T1000 (cell line): ENCODE measurements at places on chromosomes 3 and 15.

DNA sequence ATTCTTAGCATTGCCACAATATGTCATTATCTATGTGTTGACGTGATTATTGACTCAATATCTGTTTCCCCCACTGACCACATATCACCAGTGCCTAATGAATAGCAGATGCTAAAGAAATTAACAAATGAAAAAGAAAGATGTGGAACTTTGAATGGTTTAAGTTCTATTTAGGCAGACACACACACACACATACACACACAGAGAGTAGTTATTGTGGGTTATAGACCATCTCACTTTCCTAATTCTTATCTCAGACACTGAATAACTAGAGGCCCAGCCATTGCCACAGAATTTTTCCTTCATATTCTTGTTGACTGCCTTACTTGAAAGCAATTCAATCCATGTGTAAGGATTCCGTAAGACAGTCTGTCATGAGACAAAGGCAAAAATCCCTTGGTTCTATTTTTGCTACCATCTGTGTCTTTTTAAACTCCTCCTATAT, 61.9 kb upstream of the PHLDB2 start:
- DNase-seq = no peak

DNA sequence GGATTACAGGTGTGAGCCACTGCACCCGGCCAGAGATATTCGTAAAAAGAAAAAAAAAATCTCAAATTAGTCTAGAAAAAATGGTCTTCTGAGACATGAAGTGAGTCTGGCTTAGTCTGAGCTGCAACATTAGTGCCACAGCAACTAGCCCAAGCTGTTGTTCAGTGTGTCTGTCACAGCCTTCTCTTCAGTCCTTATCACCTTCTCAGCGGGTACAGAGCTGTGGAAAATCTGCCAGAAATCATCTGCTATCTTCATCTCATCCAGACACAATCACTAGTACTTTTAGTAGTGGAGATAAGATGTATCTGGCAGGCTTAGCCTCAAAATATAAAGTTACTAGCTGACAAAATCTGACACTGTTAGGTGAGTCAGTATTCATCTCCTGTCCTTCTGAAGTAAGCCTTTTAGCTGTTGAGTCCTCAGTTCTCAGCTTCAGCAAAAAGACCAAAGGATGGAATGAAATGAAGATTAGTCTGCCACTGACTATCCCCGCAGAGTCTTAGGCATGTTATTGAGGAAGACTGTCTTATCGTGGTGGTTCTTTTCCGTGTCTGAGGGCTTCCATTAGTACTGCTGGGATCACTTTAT, 120.5 kb upstream of the CGNL1 start:
- DNase-seq = no peak

DNA sequence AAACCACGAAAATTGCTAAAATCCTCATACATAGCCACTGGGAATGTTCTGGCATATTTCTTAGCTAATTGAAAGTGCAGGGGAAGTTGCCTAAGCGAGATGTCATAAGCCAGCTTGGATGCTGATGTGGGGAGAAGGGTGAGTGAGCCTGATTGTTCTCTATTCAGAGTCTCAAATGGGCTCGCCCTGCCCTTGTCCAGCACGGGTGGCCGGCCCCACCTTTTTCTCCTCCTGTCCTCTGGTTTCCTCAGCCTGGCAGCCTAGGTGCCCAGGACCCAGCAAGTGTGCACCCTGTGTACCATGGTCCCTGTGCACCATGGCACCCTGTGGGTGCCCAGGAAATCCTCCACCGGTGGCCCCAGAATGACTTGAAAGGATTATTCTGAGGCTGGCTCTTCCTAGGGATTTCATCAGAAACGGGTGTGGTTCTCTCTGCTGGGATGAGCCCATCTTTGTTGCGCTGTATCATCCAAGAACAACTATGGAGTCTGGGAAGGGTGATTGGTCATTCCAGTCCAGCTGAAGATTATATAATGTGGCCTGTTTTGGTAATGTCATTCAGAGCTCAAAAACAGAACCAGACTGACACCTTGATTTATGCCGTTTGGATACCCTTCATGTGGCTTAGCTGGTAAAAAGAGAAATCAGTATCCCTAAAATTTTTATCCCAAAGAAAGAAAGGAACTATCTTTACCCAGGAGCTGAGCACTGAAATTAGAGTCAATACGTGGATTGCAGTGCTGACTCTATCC, 150.8 kb upstream of the BHLHE40 start:
- DNase-seq = no peak

- no peak for DNase-seq
Observed at GRCh38 chr3:56547486-56547885, 9.5 kb upstream of the CCDC66 start.

DNA sequence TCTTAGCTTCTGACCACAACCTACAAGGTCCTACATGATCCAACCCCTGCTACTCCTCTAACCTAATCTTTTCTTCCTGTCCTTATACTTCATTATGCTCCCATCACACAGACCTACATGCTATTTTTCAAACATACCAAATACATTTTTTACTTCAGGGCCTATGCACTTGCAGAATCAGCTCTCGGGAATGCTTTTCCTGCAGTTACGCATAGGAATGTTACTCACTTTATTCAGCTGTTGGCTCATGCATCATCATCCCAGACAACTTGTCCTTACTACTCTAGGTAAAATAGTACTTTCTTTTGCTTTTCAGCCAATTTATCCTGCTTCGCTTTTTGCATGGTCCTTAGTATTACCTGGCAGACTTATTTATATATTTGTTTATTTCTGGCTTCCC, 105.6 kb downstream of the OXSM start:
- no peak for DNase-seq

DNA sequence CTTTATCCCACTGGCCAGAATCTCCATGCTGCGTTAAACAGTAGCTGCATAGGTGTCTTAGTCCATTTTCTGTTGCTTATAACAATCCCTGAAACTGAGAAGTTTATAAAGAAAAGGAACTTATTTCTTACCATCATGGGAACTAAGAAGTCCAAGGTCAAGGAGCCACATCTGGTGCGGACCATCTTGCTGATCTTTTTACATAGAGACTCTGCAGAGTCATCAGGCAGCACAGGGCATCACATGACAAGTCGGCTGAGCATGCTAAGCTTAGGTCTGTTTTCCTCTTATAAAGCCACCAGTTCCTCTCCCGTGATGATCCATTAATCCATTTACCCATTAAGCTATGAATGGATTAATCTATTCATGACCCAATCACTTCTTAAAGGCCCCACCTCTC, 22.4 kb upstream of the FAM174B start:
- no peak for DNase-seq

- no peak for DNase-seq
Observed at GRCh38 chr3:134134240-134134639, 104.5 kb upstream of the SLCO2A1 start.

DNA sequence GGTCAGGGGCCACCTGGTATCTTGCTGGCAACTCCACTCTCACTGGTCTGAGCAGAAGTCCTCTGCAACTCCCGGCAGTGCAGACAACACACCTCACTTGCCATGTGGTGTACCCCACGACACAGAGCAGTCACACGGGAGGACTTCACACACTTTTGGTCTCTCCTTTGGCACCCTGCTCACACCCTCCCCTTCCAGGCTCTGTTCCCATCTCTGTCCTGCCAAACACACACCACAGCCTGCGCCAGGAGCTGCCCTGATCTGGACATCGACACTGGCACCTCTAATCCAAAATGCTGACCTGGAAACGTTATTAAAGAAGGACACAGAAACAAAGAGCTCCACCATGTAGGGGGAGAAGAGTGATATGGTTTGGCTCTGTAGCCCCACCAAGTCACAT, 57.2 kb downstream of the SLC41A3 start:
- DNase-seq = no peak

GRCh38 chr15:98953968-98954367, 53.6 kb downstream of the PGPEP1L start:
- no peak for DNase-seq

GRCh38 chr15:34490417-34491193, 53.0 kb upstream of the GOLGA8A start:
- DNase-seq = no peak

DNA sequence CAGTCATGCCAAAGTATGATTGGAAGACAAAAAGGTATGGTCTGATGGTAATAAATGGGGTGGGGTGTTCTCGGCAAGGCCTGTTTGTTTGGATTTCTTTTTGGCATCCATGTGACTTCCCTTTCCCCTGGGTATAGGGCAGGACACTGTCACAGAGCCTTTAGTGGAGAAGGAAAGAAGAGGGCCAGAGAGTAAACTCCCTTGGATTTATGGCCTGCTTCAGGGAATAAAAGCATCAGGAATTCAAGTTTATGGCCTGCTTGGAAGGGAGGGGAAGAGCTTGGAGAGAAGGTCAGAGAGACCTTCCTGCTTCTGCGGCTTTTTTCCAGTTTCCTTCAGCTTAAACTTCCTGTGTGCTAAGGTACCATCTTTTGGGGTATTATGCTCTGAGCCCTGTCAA, 179.4 kb upstream of the ADAMTS9 start:
- DNase-seq = no peak

GRCh38 chr3:33211444-33211843, 7.2 kb downstream of the SUSD5 start:
- DNase-seq = peak; percentile 57

DNA sequence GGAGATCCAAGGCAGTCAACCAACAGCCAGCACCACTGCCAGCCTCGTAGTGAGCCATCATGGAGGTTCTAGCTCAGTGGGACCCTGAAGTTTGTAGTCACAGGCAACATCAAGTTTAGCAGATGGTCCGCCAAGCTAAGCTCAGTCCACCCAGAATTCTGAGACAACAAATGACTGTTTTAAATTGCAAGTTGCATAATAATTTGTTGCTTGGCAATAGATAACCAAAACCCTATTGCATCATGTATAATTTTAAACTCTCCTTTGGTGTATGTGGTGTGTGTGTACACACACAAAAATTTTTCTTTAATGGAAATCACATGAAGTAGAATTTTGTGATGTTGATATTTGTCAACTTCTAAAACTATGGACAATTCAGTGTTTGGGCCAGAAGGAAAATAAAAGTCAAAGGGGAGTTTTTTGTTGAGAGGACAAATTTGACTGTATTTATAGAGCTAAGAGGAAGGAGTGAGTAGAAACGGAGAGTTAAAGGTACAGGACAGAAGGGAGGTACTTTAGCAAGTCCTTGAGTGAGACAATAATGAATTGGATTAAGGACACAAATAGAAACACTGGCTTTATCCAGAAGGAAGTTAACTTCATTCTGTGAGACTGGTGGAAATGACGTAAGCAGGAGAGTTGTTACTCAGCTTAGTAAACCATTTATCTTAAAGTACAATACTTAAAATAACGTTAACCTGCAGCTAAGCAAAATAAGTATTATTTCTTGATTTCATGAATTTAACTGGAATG, 83.6 kb downstream of the NCEH1 start:
- no peak for DNase-seq

- DNase-seq = no peak
Observed at GRCh38 chr3:172070269-172070668, 30.9 kb downstream of the FNDC3B start.

- DNase-seq = no peak
Observed at GRCh38 chr3:150210461-150211110, 197.5 kb upstream of the TSC22D2 start.

DNA sequence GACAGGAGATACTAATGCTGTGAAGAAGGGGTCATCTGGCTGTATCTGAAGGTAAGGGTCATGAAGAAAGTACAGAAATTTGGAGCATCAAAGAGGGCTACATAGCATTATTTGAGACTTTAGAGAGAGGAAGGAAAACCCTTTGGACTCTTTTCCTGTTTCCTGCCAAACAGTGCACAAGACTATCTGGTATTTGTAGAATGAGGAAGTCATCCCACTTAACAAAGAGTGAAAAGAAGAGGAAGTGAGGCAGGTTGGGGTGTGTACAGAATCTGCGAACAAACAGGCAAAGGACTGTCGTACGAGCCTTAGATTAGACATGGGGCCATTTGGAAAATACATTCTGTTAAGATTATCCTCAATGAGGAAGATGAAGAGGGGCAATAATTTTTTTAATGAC, 546.8 kb upstream of the EPHA6 start:
- DNase-seq = no peak

DNA sequence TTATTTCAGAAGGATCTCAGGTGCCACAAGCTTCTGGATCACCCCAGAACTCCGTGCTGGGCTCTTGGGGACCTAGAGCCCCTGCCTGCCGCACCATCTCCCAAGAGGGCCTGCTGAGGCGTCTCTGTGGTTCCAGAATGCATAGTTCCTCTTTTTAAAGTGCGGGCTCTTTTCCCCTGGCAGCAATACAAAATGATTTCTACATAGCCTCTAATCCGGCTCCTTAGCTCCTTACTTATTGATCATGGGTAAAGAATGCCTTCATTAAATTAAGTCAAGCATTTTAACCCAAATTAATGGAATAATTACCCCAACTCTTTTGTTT, 121.9 kb downstream of the ATP10A start:
- no peak for DNase-seq

DNA sequence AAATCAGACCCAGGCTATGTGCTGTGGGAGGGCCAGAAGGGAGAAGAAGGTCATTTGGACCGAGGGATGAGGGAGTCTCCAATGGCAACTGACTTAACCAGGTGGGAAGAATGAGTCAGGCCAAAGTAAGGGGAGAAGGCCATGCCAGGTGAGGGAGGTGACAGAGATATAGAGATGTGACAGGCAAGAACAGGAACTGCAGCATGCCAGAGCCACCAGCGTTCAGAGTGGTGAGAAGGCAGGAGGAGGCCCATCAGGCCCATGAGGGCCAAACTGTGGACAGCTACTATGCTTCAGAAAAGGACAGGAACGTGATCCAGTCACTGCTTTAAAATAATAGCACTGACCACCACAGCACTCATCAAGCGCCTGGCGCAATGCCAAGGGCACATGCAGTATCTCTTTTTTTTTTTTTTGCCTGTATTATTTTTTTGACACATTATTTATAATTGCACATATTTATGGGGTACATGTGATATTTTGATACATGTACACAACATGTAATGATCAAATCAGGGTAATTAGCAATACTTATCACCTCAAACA, 154.3 kb upstream of the IGF1R start:
- DNase-seq = no peak

DNA sequence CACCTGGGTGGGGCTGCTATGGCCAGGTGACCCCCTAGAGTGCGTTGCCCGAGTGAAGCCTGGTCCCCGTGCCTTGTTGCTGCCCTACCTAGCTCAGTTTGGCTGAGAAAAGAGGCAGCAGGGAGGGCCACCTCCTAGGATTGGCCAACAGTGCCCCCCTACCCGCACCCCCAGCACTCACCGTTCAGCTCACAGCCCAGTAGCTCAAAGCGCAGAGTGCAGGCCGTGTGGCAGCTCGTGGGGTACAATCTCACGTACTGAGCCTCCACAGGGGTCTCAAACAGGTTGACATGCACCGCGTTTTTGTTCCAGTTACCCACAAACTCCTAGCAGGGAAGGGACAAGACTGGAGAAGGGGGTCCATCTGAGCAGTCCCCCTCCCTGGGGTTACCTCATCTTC, 7.6 kb downstream of the MFGE8 start:
- no peak for DNase-seq

DNA sequence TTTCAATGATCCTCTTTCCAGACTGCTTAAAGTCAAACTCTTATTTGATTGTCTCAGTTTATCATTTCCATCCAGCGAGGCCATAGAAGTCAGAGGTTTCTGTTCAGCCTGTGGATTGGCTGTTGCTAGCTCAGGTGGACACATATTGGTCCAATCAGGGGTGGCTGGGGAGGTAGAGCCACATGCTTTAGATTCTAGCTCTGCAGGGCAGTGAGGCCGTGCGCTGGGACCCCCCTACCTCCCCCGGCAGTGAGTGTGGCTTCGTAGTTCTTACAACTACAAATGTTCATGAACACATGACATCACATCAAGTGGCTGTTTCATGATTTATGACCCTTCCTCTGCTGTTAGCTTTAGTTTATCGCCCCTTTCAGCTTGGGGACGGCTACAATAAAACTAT, 18.0 kb downstream of the APOD start:
- no peak for DNase-seq

GRCh38 chr3:41662288-41662687, 299.6 kb downstream of the ULK4 start:
- no peak for DNase-seq

GRCh38 chr3:179819379-179819778, 166.5 kb downstream of the USP13 start:
- no peak for DNase-seq
